ENCODE measurements at places on chromosomes 3 and 15. TPM values are rescaled to one million over a fixed set of nuclear protein-coding genes. Genes with fewer than 3 reads are reported as not detected.

DNA sequence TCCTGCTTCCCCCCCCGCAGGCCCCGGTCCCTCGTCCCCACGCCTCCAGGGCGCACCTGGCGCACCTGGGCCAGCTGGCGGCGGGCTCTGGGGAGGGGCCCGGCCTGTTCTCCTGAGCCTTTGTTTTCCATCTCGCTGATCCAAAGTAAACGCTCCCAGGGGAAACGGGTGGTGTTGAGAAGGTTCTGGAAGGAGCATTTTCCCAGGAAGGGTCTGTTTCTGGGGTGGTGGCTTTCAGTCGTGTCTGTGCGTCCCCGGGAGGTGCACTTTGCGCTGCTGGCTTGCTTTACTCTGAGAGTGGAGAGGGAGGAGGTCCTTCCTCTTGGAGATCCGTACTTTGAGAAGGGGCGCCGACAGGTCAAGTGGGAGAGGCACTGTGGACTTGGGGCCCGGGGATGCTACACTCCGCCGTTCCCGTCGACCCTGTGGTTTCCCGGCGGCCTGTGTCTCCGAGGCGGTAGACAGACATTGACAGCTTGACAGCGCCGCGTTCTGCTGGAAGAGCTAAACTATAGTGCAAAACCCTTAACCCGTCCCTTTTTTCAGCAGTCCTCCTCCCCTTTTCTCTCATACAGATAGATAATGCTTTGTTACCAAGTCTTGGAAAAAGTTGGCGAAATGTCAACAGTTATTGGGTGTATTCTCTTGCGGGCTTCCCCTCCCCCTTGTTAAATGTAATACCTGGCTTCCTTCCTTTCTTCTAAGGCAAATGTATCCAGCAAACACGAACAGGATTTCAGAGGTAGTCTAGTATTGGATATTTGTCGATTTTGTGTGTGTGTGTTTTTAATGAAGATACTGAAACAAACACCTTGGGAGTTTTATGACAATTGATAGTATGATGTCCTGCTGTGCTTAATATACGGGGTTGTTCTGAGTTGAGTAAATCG, 6.5 kb downstream of the TPM1 start:
- DNase-seq = peak; percentile 73

Gene SLC9C1
- 1.2 TPM for total RNA-seq

GRCh38 chr15:83844742-83845141, 190.8 kb downstream of the ADAMTSL3 start:
- DNase-seq = no peak

DNA sequence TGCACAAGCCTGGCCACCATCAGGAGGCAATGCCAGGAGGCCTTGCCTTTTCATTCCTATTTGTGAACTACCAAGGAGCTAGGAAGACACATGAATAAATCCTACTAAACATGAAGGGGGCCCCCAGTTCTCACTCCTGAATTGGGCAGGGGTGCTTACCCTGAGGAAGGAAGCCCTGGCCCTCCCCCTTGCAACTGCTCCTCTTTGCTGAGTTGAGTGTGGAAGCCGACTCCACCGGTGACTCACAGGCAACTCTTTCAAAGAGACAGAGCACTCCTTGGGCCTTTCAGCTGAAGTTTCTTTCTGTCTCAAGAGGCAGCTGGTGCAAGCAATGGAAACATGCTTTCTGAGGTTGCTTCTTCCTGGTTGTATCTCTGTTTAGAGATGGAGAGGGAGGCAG, 1.7 kb downstream of the GABRG3 start:
- no peak for DNase-seq

- peak; percentile 79 for DNase-seq
Observed at GRCh38 chr15:75694241-75695182, 18.1 kb downstream of the CSPG4 start.
